ENCODE measurements at places on chromosomes 3 and 15.

DNA sequence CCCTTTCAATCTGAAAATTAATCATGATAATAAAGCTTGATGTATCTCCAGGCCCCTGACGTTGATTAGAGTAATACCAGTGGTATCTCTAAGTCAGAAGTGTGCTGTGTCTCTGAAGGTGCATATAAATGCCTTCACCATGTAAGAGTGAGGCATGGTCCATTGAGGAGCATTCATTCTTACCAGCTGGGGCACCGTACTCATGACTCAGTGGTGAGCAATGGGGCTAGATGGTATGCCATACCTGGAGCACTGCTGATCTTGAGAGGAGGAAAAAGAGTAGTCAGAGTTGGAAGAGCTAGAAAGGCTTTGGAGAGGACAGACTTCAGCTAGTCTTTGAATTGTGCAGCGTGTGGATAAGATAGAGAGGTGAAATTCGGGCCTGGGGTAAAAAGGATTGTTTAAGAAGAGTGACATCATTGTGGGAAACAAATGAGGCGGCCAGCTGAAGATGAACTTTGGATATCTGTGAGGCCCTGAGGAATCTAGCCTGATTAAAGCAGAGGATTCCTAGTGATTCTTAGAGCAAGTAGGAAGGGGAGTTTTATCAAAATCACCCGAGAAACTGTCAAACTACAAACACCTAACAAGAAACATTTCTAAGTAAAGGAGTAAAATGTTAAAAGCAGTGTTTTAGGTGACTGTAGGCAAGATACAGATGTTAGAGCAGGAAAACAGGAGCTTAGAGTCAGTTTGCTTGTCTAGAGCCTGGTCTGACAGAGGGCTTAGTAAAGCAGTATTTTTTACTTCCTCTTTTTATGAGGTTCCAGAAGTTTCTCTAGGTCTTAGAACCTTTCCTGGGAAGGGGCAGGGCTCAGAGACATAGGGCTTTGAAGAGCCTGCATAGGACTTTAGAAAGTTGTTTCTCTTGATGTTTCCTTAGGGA lies 13.6 kb downstream of the TMOD3 start:
- DNase-seq, result no peak

- no peak for DNase-seq
Observed at GRCh38 chr3:65490114-65490513, 548.6 kb downstream of the MAGI1 start.

DNA sequence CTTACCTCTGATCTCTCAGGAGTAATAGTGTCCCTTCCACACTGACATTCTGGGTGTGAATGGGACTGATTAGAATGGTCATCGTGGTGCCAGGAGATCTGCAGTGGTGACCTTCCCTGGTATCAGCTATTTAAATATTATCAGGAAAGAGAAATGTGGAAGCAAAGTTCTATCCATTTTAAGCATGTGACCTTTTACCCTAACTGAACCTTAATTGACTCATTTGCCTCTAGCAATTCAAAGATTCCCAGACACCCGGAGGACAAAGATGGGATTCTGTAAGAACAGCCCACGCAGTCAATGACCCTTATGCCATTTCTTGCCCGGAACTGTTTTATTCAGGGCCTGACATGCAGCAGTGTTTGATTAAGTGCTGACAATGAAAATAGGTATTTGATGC lies 10.3 kb downstream of the LIPC start:
- no peak for DNase-seq

GRCh38 chr15:74823324-74823723 lies 3.1 kb upstream of the CPLX3 start:
- no peak for DNase-seq

- peak; percentile 51 for DNase-seq
Observed at GRCh38 chr15:58521293-58521991, 89.7 kb downstream of the LIPC start.

- no peak for DNase-seq
Observed at GRCh38 chr3:183968666-183969245, 48.9 kb downstream of the ABCC5 start.
